ENCODE measurements at places on chromosomes 5 and 9. TPM values are rescaled to one million over a fixed set of nuclear protein-coding genes. Genes with fewer than 3 reads are reported as not detected.
A peak's percentile ranks its signal among the peaks of the same experiment; 100 is the strongest.

DNA sequence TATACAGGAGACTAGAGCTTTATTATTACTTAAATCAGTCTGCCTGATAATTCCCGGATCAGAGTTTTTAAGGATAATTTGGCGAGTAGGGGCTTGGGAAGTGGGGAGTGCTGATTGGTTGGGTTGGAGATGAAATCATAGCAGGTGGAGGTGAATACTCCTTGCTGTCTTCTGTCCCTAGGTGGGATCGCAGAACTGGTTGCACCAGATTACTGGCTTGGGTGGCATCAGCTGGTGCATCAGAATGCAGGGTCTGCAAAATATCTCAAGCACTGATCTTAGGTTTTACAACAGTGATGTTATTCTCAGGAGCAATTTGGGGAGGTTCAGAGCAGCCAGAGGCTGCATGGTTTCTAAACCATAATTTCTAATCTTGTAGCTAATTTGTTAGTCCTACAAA is 68.1 kb downstream of the KIF4B start:
- no peak overlapping the region for H3K27ac ChIP-seq
- no peaks in the 10 kb centered on the region for H3K4me1 ChIP-seq
- no peaks in the 10 kb centered on the region for H3K36me3 ChIP-seq
- H3K27me3 ChIP-seq = no peaks in the 10 kb centered on the region
- DNase-seq = no peak
- H3K4me3 ChIP-seq = no peak overlapping the region

The IL17B gene
- not detected for total RNA-seq

DNA sequence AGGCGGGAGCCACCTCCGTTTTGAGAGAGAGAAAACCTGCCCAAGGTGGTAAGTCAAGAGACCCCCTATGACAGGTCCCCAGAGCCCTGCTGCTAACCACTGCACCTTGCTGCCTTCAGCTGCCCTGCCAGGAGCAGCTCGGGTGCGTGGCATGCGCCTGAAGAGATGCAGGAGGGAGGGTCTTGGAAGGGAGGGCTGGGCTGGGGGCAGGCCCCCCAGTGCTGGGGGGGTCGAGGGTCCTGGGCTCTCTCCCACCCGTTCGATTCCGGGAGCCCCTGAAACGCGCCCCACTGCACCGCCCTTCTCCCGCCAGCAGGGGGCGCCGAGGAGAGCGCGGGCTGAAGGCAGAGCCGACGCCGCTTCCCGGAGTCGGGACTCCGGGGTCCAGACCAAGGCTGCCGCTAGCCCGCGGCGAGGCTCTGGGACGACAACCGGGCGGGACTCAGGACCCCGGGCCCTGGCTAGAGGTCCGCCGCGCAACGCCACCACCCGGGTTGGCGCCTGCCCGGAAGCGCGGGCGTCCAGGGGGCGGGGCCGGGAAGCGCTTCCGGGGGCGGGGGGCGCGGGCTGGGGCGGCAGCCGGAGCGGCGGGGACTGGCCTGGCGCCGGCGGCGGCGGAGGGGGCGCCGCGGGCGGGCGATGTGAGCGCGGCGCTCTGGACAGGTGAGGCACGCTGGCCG is at the start of gene ZBTB34:
Gene ZBTB34, plus strand, starts transcription at position 563 of the 680 bp plus-strand sequence. CDS start 18,761 bp downstream, outside the sequence.
- peak within 1 kb of the TSS; percentile 94 for H3K27ac ChIP-seq
- H3K4me1 ChIP-seq = peaks cover 22% of the 10 kb centered on the region
- peak within 1 kb of the TSS; percentile 88 for H3K4me3 ChIP-seq
- H3K36me3 ChIP-seq = peaks cover 10% of the 10 kb centered on the region
- no peaks in the 10 kb centered on the region for H3K27me3 ChIP-seq

The GHR gene
- total RNA-seq = 6.6 TPM

DNA sequence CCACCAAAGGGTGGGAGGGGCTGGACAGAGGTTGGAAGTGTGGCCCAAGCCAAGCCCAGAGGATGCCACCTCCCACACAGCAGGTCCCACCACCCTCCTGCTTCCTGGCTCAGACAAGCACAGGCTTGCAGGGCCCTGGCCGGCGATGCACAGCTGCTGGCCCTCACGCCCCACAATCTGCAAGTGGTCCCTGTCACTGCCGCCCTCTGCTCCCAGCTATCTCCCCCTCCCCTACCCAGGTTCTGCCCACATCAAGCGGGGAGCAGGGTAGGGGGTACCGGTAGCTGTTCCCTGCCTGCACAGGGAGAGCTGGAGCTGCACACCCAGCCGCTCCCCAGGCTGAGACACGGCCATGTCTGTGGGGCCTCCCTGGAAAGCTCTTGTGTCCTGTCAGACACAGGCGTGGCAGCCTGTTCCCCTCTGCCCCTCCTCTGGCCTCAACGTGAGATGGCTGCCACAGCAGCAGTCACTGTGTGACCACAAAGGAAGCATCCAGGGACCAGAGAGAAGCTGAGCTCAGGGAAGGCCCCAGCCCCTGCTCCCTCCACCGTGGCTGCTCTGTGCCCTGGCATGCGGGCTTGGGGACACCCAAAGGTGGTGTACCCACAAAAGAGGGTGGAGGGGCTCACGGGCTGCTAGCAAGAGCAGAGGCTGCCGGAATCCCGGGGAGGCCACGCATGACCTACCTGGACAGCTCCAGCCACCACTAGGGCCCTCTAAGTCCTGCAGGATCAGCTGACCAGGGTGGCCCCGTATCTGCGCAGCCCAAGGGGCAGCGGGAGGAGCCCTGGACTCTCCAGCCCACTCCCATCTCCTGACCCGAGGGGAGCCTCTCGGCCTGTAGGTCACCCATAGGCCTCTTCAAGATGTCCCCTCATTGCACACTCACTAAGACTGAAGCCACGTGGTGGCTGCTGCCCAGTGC is 10.9 kb upstream of the ZDHHC11 start:
- H3K4me1 ChIP-seq = no peaks in the 10 kb centered on the region
- no peak for DNase-seq
- H3K27me3 ChIP-seq = no peaks in the 10 kb centered on the region
- H3K4me3 ChIP-seq = no peak overlapping the region
- H3K36me3 ChIP-seq = peaks cover 32% of the 10 kb centered on the region

DNA sequence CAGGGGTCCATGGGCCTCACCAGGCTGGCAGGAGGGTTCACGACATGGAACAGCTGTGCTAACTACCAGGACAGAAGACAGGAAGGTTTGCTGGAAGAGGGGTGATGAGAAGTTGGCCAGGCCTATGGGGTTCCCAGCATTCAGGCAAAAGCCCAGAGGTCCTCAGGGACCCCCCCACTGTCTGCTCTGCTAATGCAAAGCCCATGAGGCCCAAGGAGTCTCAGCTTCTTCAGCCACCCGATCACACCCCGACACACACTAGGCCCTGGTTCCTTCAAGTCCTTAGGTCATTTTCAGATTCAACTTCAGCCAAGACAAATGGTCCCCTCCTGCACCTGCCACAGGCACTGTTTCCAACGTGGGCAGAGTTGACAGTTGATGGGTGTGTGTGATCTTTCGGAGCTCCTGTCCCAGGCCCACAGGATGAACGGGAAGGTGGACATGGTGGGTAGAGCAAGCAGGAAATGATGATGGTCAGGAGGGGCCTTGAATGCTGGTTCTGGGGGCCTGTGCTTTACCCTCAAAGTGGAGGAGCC is 20.4 kb downstream of the ADAMTS2 start:
- no peak overlapping the region for H3K27ac ChIP-seq
- no peak overlapping the region for H3K4me3 ChIP-seq
- H3K36me3 ChIP-seq = no peaks in the 10 kb centered on the region

- no peaks in the 10 kb centered on the region for H3K36me3 ChIP-seq
- H3K4me1 ChIP-seq = no peaks in the 10 kb centered on the region
- H3K27ac ChIP-seq = no peak overlapping the region
- DNase-seq = no peak
- H3K4me3 ChIP-seq = no peak overlapping the region
Measured at GRCh38 chr5:25435882-25436281, 791.1 kb upstream of the CDH10 start.

Measured in upper lobe of right lung (tissue), 1 donor.